Transverse colon (tissue), 4 donors: ENCODE measurements at places on chromosomes 16 and 17. TPM values are rescaled to one million over a fixed set of nuclear protein-coding genes. Genes with fewer than 3 reads are reported as not detected.

The EPX gene
- not detected for total RNA-seq

The FOXL1 gene
- total RNA-seq, result 0.75 TPM

The ARHGAP27 gene
- total RNA-seq, result 382 TPM

The KRTAP9-3 gene
- total RNA-seq, result not detected
